ENCODE measurements at places on chromosomes 6 and 20.

- DNase-seq, result no peak
These were observed 252.9 kb downstream of the GRM1 start for GRCh38 chr6:146281651-146282362.

GRCh38 chr6:21455071-21455470, 138.5 kb upstream of the SOX4 start:
- DNase-seq, result no peak

GRCh38 chr6:146287691-146288369, 255.8 kb upstream of the RAB32 start:
- DNase-seq, result no peak

GRCh38 chr6:88208726-88209125, 42.6 kb upstream of the CNR1 start:
- DNase-seq, result no peak

- no peak for DNase-seq
These were observed 33.5 kb upstream of the MCM3 start for GRCh38 chr6:52317841-52318581.
